ENCODE measurements at places on chromosomes 16 and 17.

DNA sequence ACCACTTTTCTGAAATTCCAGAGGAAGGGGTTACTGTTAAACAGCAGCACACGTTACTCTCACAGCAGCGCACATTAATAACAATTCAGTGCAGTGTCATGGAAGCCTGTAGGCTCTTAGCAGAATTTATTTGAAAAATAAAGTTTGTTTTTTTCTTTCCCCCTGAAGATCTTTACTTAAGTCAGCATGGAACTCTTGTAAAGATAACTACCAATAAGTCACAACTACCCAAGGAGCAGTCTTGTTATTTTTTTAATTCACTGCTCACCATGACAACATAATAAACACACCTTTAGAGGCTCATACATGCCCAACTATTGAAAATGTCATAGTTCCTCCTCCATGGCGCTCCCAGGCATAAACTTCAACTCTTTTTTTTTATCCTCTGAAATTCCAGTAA is 31.8 kb upstream of the PSMD7 start:
- DNase-seq, result no peak

GRCh38 chr17:7774055-7774521 is 56.5 kb downstream of the DNAH2 start:
- DNase-seq, result no peak

DNA sequence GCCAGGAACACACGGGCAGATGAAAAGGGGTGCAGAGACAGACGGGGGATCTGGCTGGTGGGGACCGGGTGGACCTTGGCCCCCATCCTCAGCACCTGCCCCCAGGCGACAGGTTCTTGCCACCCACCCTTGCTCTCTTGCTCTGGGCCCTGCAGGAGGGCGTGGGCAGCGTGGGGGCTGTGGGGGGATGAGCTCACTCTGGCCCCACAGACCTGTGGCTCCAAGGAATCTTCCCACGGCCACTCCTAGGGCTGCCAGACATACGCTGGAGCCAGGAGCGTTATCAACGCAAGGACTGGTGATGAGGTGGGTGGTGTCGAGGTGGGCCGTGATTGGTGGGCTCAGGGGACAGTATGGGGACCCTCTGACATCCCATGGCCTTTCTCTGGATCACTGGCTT is 6.3 kb downstream of the CTRB1 start:
- no peak for DNase-seq

DNA sequence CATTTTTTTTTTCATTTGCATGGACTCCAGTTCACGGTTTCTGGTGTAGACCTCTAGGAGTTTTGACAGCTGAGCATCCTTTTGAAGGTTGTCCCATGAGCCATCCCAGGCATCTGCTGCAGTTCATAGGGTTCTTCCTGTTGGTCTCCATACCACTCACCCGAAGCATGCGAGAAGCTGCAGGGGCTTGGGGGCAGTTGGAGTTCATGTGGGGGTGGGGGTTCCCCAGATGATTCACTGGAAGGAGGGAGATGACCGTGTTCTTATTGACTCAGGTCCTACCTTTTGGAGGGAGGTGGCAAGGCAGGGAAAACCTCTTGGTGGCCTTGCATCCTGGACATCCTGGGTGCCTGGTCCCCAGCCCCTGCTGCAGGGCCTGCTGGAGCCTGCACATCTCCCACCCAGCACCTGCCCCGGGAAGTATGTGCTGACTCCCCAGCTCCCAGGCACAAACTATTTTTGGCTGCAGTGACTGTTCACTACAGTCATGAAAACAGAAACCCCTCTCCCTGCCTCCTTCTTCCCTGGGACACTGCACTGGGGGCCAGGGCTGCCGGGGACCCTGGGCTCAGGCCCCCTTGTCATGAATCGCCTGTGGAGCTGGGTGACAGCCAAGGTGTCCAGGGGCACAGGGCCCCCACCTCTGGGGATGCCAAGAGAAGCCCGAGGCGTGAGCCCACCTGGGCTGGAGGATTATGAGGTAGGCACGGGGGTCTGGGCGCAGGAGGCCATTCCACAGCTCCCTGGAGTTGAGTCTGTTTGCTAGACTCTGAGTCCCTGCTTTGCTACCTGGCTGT is 64.9 kb upstream of the LGALS9 start:
- DNase-seq, result no peak

- no peak for DNase-seq
Observed at GRCh38 chr17:53122966-53123365, 699.8 kb upstream of the KIF2B start.

DNA sequence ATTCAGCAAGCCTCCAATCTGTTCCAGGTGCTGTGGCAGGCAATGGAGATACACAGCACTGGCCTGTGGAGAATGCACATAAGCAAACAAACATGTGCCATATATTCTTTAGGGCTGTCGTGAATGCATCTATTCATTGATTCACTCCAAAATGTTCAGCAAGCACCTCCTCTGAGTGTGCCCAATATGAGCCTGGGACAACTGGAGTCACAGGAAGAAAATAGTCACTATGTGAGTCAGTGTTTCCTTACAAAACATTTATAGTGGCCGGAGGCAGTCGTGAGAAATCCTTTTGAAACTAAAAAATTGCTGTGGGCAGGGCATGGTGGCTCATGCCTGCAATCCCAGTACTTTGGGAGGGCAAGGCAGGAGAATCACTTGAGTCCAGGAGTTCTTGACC is 310.1 kb downstream of the CA10 start:
- no peak for DNase-seq

GRCh38 chr16:88473666-88474534 is 20.8 kb downstream of the ZFPM1 start:
- DNase-seq, result no peak

- DNase-seq, result no peak
Observed at GRCh38 chr16:19136549-19137196, 22.9 kb downstream of the ITPRIPL2 start.

Measured in HS-27A (cell line).